ENCODE measurements at places on chromosomes 6 and 20.

- DNase-seq, result peak; percentile 42
Observed at GRCh38 chr6:136887953-136888352, 34.1 kb upstream of the SLC35D3 start.

- no peak for DNase-seq
Observed at GRCh38 chr20:34626992-34627391, 49.9 kb downstream of the PIGU start.

DNA sequence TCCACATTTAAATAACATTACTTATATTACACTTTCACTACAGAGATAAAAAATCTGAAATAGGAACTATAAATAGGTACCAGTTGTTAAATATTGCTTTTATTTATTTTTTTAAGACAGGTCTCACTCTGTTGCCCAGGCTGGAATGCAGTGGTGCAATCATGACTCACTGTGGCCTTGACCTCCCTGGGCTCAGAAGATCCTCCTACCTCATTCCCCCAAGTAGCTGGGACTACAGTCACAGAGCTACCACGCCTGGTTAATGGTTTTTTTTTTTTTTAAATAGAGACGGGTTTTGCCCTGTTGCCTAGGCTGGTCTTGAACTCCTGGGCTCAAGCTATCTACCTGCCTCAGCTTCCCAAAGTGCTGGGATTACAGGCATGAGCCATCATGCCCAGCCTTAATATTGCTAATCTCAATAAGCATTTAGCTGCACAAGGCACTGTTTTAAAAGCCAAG is 17.3 kb downstream of the EEF1E1 start:
- DNase-seq, result no peak

DNA sequence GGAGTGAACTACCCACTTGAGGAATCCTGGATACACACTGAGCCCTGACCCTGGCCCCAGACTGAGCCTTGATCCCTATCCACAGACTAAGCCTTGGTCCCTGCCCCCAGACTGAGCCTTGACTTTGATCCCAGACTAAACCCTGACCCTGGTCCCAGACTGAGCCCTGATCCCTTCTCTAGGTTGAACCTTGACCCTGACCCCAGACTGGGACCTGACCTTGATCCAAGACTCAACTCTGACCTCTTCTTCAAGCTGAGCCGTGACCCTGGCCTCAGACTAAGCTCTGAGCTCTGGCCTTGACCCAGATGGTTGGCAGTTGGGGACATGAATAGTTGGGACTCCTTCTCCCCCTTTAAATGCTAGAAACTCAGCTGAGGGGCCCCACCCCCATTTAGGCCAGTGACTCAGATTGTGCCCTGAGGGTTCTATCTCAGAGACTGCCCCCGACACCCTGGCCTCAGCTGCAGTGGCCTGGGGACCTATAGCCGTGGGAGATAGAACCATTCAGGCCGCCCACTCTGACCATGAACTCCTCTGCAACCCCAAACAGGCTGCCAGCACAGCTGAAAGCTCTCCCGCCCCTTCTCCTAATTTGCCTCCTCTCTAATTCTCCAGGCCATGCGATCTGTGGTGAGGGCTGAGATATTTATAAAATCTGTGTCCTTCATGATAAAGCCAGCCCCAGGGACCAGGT is 84.7 kb downstream of the DLGAP4 start:
- DNase-seq, result no peak

DNA sequence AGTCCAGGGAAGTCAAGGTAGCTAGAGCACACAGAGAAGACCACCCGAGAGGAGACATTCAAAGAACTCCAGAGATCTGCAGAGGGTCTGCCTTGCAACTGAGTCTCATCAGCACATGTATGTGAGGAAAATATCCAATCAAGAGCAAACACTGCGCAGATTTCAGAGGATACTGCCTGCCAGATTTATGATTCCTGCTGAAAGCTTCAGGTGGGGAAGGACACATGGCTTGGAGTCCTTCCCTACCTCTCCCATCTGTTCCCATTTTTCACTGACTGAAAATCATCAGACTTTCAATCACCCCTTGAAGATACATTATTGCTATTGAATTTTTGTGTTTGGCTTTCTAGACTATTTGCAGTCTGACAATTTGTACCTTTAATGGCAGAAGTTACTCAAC is 7.6 kb upstream of the KIAA1586 start:
- DNase-seq, result no peak

- no peak for DNase-seq
Observed at GRCh38 chr20:1898482-1899240, 3.5 kb downstream of the SIRPA start.

DNA sequence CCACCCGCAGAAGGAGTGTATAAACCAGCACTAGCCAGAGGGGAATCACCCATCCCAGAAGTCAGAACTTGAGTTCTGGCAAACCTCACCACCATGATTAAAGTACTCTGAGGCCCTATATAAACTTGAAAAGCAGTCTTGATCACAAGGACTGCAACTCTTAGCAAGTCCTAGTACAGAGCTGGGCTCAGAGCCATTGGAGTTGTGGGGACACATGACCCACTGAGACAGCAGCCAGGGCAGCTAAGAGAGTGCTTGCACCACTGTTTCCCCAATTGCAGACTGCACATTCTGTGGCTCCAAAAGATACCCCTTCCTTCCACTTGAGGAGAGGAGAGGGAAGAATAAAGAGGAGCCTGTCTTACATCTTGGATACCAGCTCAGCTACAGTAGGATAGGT is 4.7 kb upstream of the MCM9 start:
- no peak for DNase-seq

- DNase-seq, result no peak
Observed at GRCh38 chr20:25247518-25247955, 348 bp upstream of the PYGB start.

- DNase-seq, result no peak
Observed at GRCh38 chr20:10362674-10363073, 71.3 kb downstream of the MKKS start.

- no peak for DNase-seq
Observed at GRCh38 chr6:14287707-14288106, 170.1 kb downstream of the CD83 start.

GRCh38 chr6:131129689-131130553 is 5.3 kb upstream of the AKAP7 start:
- DNase-seq, result no peak

DNA sequence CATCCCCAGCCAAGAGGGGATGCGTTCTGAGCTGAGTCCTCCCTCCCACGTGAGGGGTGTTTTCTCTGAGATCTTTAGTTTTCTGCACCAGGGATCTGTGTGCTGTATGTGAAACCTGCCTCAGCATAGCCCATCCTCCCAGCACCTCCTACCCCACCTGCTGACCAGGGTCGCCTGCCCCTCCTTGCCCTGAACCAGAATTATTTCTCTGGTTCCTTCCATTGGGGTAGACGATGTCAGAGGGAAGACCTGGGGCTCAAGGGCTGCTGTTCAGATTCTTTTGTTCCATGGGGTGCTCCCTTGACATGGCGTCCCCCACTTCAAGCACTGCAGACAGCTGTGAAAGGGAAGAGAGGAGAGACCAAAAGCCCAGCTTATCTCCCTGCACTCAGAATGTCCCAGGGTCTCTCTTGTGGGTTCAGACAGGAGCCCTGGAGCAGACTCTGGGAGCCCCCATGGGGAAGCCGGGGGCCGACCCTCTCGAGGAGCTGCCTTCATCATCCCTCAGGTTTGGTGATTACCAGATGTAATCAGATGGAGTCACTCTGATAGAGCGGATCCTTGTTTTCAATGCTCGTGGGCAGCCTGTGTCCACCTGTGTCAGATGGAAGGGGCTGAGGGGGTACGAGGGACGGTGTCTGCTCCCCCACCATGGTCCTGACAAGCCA is 74.3 kb downstream of the ERMARD start:
- DNase-seq, result no peak

DNA sequence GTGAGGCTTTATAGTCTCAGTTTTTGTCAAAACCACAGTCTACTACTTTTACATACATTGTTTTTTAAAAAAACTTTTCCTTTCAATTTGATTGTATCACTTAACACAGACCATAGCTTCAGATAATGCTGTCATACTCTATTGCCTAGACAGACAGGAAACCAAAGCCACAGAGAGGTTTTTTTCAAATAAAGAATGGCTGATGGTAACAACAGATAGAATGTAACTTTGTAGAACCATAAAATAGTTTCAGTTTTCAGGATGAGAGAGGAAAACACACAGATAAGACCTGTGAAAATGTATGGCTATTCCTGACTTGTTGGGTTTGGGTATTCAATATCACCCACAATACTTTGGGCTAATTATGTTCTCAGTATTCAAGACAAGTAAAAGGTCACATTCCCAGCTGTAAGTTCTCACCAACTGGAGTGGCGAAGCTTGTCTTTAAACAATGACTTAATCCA is 94.0 kb downstream of the ADGRG6 start:
- no peak for DNase-seq

DNA sequence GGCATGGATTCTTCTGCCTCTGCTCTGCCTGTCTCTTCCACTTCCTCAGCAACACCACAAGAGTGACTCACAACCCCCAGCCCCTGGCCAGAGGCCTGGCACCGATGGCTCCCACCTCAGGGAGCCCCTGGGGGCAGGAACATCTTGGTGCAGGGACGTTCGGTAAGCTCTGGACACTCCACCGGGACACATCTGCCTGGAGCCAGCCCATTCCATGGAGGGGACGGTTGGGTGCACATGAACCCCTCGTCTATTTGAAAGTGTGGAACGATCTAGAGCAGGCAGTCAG is 246.5 kb downstream of the ERMARD start:
- no peak for DNase-seq

- DNase-seq, result no peak
Observed at GRCh38 chr6:38095054-38095453, 275.5 kb downstream of the ZFAND3 start.

- peak; percentile 78 for DNase-seq
Observed at GRCh38 chr6:6221787-6222535, 98.5 kb downstream of the F13A1 start.

- no peak for DNase-seq
Observed at GRCh38 chr20:16974080-16974854, 226.1 kb downstream of the OTOR start.

- DNase-seq, result no peak
Observed at GRCh38 chr6:144935181-144935580, 650.0 kb downstream of the UTRN start.

- no peak for DNase-seq
Observed at GRCh38 chr20:36311854-36312723, 6.0 kb downstream of the DLGAP4 start.

- DNase-seq, result peak; percentile 88
Observed at GRCh38 chr20:2745060-2745910, 52.7 kb downstream of the EBF4 start.

DNA sequence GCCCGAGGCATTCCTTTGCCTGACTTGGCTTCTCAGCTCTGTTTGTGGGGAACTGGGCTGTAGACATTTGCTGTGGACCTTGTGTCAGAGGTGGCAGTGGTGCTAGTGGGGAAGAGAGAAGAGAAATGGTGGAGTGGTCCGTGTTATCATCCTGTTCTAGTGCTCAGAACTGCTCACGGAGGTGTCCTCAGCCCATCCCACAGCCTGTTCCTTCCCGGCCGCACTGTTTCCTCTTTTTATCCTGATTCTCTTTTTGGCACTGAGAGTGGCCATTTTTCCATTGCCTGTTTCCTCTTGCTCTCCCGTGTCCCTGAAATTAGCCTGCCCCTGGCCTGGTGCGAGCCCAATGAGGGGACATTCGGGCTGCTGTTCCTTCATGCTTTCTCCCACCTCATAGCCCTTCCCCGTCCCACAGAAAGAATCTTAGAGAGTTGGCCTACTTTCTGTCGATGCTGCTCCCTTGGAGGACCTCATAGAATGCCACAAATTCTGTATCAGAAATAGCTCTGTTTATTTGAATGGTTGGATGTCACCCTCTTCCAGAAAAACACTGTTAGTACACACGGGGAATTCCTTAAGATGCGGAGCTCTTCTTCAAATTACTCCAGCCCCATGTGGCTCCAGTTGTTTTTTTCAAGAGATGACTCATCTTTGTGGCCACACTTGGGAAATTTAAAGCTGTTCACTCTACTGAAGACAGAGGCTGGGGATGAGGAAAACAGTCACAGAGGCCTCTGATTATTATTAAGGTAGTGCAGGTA is 26.1 kb downstream of the FARS2 start:
- DNase-seq, result no peak

DNA sequence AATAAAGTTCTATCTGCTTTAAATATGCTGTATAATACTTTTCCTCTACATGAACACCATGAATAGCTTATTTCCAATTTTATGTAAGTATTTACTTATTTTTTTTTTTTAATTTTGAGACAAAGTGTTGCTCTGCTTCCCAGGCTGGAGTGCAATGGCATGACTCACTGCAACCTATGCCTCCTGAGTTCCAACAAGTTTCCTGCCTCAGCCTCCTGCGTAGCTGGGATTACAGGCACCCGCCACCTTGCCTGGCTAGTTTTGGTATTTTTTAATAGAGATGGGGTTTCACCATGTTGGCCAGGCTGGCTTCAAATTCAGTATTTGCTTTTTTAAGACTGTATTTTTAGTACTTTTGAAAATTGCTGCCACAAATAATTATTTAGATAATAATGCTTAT is 1365.9 kb downstream of the GRIK2 start:
- DNase-seq, result no peak

DNA sequence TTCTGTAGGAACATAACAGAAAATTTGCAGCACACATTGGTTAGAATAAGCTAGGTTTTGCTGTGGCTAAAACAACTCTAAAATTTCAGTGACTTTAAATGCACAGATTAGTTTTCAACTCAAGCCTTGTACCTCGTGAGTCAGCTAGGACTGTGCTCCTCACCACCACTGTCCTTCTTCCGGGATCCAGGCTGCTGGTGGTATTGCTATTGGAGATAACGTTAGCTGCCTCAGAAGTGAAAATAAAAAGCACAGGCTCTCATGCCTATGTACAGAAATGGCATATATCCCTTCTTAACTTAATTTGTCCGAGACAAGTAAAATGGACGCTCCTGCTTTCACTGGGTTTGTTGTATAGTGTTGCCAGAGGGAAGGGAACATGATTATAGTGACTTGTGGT is 931.1 kb upstream of the EYS start:
- no peak for DNase-seq

- DNase-seq, result peak; percentile 66
Observed at GRCh38 chr6:16205377-16206144, 32.8 kb upstream of the GMPR start.

DNA sequence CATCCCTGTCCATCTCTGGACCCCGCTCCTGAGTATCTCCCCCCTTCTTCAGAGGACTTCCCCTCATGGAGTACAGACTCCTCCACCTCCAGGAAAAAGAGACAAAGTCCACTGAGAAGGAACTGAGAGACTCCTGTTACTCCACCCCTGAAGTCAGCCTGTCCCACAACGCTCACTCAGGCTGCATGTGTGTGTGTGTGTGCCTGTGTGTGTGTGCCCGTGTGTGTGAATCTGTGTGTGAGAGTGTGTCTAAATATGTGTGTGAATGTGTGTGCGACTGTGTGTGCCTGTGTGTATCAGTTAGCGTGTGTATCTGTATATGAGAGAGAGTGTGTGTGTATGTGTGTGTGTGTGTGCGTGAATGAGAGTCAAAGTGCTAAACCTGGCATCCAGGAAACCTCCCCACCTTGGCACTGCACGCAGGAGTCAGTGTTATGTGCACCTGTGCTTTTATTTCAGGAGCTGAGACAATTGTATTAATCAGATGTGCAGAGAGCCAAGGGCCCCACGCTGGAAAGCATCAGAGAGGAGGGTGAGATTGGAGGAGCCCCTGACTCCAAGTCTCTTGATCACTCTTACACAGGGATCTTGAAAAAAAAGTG is 39.0 kb downstream of the HLA-A start:
- DNase-seq, result no peak

- no peak for DNase-seq
Observed at GRCh38 chr6:13188306-13188705, 140.0 kb downstream of the TBC1D7 start.

- no peak for DNase-seq
Observed at GRCh38 chr6:157659536-157660271, 163.3 kb upstream of the SNX9 start.

GRCh38 chr6:41200296-41200900 is 551 bp downstream of the TREML2 start:
- DNase-seq, result no peak

All from Karpas-422 (cell line).